Activated naive CD8-positive, alpha-beta T cell treated with anti-CD3 and anti-CD28 coated beads, Interleukin-2, amount 10 ng/mL, durations not matched to agents 7 days and 5 days (primary cell): ENCODE measurements at places on chromosomes 4 and X. TPM values are rescaled to one million over a fixed set of nuclear protein-coding genes. Genes with fewer than 3 reads are reported as not detected.

GRCh38 chr4:174131901-174132300, 151.6 kb downstream of the FBXO8 start:
- no peak for DNase-seq
- no peak overlapping the region for H3K27ac ChIP-seq
- no peaks in the 10 kb centered on the region for H3K36me3 ChIP-seq
- H3K27me3 ChIP-seq = peaks cover 5% of the 10 kb centered on the region

The NMU gene
- not detected for total RNA-seq

DNA sequence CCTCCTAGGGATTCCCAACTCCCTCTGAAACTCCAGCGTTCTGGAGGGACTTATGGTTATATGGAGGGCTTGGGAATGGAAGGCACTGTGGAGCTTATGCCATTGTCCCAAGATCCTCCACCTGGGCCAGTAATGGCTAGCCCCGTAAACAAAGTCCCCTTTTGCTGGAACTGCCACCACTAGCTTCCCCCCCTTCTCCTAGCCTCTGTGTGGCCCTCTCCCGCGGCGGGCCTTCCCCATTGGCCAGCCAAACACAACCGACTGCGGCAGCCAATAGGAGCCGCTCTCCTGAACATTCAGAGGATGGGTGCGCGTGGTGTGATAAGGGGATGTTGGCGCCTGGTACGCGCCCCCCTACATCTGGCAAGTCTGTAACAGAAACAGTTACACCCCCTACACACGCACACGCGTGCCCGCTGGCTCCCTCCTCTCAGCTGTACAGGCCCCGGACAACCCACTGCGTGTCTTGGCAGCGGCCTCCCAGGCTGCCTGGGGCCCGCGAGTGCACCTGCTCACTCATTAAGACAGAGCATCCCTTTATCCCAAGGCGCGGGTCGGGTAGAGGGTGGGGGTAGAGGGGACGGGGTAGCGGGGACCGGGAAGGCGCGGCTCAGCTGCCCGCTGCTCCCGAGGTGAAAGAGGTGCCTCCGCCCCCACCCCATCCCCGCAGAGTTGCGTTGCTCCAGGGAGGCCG, 863 bp upstream of the RAB33A start:
- H3K36me3 ChIP-seq = no peaks in the 10 kb centered on the region
- no peaks in the 10 kb centered on the region for H3K27me3 ChIP-seq
- H3K4me3 ChIP-seq = peak overlapping the region; percentile 94
- peaks cover 19% of the 10 kb centered on the region for H3K4me1 ChIP-seq
- H3K27ac ChIP-seq = peak overlapping the region; percentile 89

GRCh38 chrX:20519826-20520225, 253.1 kb upstream of the RPS6KA3 start:
- no peaks in the 10 kb centered on the region for H3K27me3 ChIP-seq
- H3K36me3 ChIP-seq = peaks cover 2% of the 10 kb centered on the region
- peaks cover 34% of the 10 kb centered on the region for H3K4me1 ChIP-seq
- no peak for DNase-seq
- no peak overlapping the region for H3K4me3 ChIP-seq
- no peak overlapping the region for H3K27ac ChIP-seq

- peaks cover 2% of the 10 kb centered on the region for H3K27me3 ChIP-seq
- H3K4me3 ChIP-seq = no peak overlapping the region
- no peaks in the 10 kb centered on the region for H3K4me1 ChIP-seq
- H3K27ac ChIP-seq = no peak overlapping the region
- DNase-seq = no peak
These were observed 5.5 kb upstream of the XAGE2 start for GRCh38 chrX:52363247-52363883.

The TFDP3 gene
- not detected for total RNA-seq

GRCh38 chr4:38687571-38688011, 23.6 kb downstream of the KLF3 start:
- H3K27ac ChIP-seq = no peak overlapping the region
- peaks cover 37% of the 10 kb centered on the region for H3K4me1 ChIP-seq
- peaks cover 29% of the 10 kb centered on the region for H3K36me3 ChIP-seq
- no peak overlapping the region for H3K4me3 ChIP-seq
- DNase-seq = no peak
- H3K27me3 ChIP-seq = no peaks in the 10 kb centered on the region

The ALAS2 gene
- total RNA-seq = not detected

The XAGE2 gene
- total RNA-seq = not detected

DNA sequence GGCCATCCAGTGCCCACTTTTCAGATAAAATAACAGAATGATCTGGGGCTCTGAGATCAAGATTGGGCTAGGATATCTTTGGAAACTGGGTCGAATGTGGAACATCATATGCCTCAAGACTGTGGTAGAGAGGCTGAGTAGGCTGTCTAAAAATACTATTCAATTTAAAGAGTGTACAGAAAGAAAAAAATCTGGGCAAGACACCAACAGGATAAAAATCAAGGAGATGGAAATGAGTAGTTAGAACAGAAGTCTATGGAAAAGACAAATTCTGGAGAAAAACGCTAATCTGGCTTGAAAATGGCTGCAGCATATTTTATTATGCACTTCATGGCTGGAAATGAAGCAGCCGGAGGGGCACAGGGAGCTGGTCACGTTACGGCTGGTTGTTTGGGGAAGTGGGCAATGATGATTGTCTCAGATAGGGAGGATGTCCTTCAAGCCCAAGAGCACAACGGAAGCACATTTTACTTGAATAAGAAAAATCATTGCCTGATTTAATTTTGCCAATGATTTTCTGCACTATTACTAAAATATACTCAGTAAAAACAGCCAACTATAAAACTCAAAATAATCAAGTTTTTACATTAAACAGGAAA, 27.1 kb upstream of the MAPK10 start:
- H3K4me1 ChIP-seq = no peaks in the 10 kb centered on the region
- no peak overlapping the region for H3K4me3 ChIP-seq
- peaks cover 2% of the 10 kb centered on the region for H3K27me3 ChIP-seq

- H3K27me3 ChIP-seq = no peaks in the 10 kb centered on the region
- peaks cover 6% of the 10 kb centered on the region for H3K4me1 ChIP-seq
- H3K36me3 ChIP-seq = peaks cover 22% of the 10 kb centered on the region
- DNase-seq = no peak
- no peak overlapping the region for H3K4me3 ChIP-seq
These were observed 555 bp upstream of the GCNA start for GRCh38 chrX:71577682-71578081.

DNA sequence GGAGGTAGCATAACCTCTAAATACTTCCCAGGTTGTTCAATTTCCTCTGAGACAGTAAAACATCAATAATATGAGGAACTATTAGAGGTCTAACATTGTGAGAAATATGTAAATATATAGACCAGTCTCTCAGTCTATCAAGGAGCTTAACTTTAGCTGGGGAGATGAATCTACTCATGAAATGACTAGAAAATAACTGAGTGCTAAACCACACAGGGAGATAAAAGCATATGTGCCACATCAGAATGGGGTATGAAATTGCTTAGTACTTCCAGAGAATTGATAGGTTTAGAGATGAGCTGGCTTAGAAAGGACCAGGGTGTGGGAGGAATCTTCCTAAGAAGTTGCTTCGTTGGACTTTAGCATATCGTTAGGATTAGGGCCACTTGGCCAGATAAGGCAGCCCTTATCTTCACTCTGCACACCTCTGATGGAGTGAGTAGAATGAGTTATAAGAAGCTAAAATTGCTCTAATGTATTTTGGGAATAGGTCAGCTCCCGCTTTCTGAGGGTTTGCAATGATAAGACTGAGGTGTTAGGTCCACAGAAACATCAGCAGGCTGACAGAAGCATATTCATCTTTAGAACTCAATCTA, 299.2 kb downstream of the UNC5C start:
- no peaks in the 10 kb centered on the region for H3K4me1 ChIP-seq
- H3K27me3 ChIP-seq = no peaks in the 10 kb centered on the region
- H3K4me3 ChIP-seq = no peak overlapping the region
- no peak for DNase-seq

DNA sequence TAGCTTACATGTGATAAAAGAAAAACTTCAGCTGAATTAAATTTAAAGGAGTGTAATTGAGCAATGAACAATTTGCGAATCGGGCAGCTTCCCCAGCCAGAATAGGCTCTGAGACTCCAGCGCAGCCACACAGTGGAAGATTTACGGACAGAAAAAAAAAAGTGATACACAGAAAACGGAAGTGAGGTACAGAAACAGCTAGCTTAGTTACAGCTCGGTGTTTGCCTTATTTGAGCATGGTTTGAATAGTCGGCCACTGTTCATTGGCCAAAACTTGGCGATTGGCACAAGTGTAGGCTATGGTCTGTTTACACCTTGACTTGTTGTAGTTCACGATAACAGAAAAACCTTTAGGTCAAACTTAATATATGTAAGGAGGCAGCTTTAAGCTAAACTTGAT, 16.7 kb upstream of the SUPT20HL1 start:
- DNase-seq = no peak
- H3K36me3 ChIP-seq = no peaks in the 10 kb centered on the region
- peaks cover 8% of the 10 kb centered on the region for H3K4me1 ChIP-seq
- peak overlapping the region; percentile 64 for H3K4me3 ChIP-seq

- no peaks in the 10 kb centered on the region for H3K36me3 ChIP-seq
- H3K4me3 ChIP-seq = no peak overlapping the region
These were observed 22.7 kb downstream of the PSAPL1 start for GRCh38 chr4:7411896-7412553.

DNA sequence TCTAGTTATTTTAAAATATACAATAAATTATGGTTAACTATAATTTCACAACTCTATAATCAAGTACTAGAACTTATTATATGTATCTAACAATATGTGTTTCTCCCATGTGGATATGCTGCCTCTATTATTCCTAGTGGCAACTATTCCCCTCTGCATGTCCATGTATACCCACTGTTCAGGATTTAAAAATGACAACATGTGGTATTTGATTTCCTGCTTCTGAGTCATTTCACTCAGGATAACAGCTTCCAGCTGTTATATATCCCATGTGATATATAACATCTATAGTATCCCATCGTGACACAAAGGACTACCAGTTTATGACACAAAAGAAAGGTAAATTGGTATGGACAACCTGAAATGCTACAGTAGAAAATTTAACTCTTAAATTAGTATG, 167.4 kb upstream of the TACR3 start:
- H3K4me3 ChIP-seq = no peak overlapping the region
- no peaks in the 10 kb centered on the region for H3K36me3 ChIP-seq
- H3K27ac ChIP-seq = no peak overlapping the region
- H3K27me3 ChIP-seq = no peaks in the 10 kb centered on the region
- DNase-seq = no peak

The GLUD2 gene
- 0.28 TPM for total RNA-seq

The CLRN2 gene
- not detected for total RNA-seq

- no peaks in the 10 kb centered on the region for H3K36me3 ChIP-seq
- H3K27ac ChIP-seq = no peak overlapping the region
- no peaks in the 10 kb centered on the region for H3K4me1 ChIP-seq
- no peak for DNase-seq
- H3K27me3 ChIP-seq = no peaks in the 10 kb centered on the region
These were observed 718.5 kb downstream of the SMARCA1 start for GRCh38 chrX:128804828-128805227.

The GDPD2 gene
- not detected for total RNA-seq

DNA sequence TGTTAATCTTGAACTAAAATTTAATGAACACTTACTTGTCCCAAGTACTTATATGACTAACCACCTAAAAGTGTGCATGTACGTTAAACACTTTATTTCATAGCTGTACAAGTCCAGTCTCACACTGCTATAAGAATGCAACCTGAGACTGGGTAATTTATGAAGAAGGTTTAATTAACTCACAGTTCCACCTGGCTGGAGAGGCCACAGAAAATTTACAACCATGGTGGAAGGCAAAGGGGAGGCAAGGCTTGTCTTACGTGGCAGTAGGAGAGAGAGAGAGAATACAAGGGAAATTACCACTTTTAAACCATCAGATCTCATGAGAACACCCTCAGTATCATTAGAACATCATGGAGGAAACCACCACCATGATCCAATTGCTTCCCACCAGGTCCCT, 748.7 kb upstream of the HS3ST1 start:
- H3K27me3 ChIP-seq = no peaks in the 10 kb centered on the region
- H3K36me3 ChIP-seq = no peaks in the 10 kb centered on the region
- no peak overlapping the region for H3K27ac ChIP-seq
- H3K4me1 ChIP-seq = no peaks in the 10 kb centered on the region

GRCh38 chrX:119709630-119710029, 16.7 kb upstream of the SEPTIN6 start:
- no peaks in the 10 kb centered on the region for H3K27me3 ChIP-seq
- H3K27ac ChIP-seq = no peak overlapping the region
- H3K36me3 ChIP-seq = no peaks in the 10 kb centered on the region
- no peak overlapping the region for H3K4me3 ChIP-seq
- peaks cover 4% of the 10 kb centered on the region for H3K4me1 ChIP-seq
- no peak for DNase-seq

The ARHGAP6 gene
- total RNA-seq = not detected

DNA sequence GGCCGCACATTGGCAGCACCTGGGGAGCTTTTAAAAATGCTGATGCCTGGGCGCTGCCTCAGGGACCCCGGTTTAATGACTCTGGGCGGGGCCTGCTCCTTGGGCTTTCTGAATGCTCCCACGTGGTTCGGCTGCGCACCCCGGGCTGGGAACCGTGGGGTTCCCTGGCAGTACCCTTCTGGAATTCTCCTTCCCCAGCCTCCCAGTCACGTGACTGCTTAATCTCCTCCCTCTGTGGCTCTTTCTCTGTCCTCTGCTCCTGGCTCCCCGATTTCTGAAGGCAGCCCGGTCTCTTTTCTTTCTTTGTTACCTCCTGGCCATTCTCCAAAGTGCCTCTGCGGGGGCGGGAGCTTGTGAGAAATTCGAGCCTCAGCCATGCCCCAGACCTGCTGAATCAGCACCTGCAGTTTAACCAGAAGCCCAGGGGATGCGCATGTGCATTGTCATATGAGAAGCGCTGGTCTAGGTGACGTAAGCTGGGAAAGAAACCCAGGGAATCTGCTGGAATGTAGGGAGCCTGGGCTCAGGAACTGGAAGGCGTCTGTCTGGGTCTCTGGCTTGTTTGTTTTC, 16.6 kb downstream of the CLCN4 start:
- no peak overlapping the region for H3K27ac ChIP-seq
- peaks cover 5% of the 10 kb centered on the region for H3K4me1 ChIP-seq
- peaks cover 11% of the 10 kb centered on the region for H3K27me3 ChIP-seq
- DNase-seq = no peak
